Stimulated activated CD4-positive, alpha-beta T cell treated with anti-CD3 and anti-CD28 coated beads, TNF-alpha, amount 100 ng/mL, for 24 hours (primary cell): ENCODE measurements at places on chromosomes 11 and 22.

DNA sequence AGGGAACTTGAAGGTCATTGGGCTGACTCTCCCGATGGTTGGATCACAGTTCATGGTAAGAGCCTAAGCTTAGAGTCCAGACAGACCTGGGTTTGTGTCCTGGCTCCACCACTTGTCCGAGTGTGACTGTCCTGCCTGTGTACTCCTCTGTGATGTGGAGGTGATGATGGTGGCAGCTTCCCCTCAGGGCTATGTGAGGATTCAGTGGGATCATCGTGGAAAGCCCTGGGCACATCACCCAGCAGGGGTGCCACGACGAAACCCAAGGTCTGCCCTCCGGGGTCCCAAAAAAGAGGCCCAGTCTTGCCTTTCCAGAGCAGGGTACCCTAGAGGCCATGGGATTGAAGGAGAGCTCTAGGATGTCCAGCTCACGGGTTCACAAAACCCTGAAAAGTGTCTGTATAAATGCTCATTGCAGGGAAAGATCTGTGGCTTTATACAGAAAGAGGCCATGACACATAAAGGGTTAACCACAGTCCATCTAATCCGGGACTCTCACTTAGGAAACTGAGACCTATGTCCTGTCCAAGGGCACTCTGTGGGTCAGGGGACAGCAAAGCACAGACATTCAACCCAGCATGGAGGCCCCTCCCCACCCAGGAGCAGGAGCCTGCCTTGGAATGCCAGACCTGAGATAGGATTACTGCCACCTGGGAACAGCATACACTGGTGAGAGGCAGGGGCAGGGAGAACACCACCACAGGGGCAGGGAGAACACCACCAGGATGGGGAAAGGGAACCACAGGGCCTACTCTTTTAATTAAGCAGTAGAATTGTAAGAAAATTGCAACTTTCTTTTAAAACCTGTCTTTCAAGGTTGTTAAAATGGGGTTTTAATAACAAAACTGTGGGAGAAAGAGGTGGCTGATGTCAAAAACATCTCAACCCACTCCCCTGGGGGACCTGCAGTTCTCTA lies 51.3 kb downstream of the IGLL5 start:
- DNase-seq, result no peak

DNA sequence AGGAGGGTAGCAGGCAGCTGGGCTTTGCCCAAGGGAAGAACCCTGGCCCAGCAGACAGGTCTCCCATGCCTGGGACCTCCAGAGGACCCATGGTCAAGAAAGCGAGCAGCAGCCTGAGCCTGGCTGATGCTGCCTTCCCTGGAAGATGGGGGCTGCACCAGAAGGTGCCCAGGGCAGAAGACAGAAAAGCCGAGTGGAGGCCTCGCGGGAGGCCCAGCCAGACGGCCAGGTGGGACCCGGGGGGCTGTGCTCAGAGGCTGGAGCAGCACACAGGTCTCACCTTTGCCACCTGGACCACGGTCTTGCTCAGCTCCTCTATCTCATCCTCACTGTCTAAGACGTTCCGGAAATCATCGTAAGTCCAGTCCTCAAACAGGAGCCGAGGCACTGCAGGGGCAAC lies 10.9 kb downstream of the CHID1 start:
- DNase-seq, result no peak

GRCh38 chr22:37157516-37158285 lies 8.0 kb upstream of the IL2RB start:
- DNase-seq, result no peak

DNA sequence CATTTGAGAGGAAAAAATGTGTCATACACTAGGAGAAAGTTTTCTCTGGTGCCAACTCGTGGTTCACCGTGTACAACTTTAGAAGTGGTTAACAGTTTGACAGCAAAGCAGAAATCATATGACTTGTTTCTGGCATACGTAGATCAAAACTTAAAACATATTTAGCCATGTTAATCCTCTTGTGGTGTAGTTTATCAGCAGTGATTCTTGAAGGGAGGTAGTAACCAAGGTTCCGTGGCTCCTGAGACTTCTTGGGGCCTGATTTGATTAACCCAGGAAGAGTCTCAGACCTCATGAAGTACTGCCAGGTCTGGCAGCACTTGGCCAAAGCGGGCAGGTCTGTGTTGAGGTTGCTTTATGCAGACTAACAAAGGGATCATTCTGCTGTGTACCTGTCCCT lies 40.5 kb downstream of the SREBF2 start:
- DNase-seq, result no peak

- DNase-seq, result no peak
Observed at GRCh38 chr11:1146365-1146764, 11.4 kb upstream of the MUC5AC start.

DNA sequence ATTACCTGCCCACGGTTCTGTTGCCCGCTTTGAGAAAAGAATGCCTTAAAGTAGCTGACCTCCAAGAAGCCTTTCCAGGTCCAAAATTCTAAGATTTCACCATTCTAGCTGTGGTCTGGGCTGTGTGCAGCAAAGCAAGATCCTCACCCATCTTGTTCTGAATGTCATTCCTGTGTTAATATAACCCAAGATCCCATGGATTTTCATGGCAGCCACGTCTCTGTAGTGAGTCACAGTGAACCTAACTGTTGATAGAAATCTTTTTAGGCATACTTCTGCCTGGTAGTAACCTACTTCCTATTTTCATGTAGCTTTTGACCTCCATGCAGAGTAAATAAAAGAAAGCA lies 210.0 kb downstream of the NAV2 start:
- no peak for DNase-seq

- DNase-seq, result no peak
Observed at GRCh38 chr11:12409621-12410005, 32.2 kb downstream of the PARVA start.

- DNase-seq, result no peak
Observed at GRCh38 chr11:46279126-46280099, 2.0 kb downstream of the CREB3L1 start.

GRCh38 chr11:126862664-126863243 lies 137.8 kb downstream of the KIRREL3 start:
- DNase-seq, result no peak

DNA sequence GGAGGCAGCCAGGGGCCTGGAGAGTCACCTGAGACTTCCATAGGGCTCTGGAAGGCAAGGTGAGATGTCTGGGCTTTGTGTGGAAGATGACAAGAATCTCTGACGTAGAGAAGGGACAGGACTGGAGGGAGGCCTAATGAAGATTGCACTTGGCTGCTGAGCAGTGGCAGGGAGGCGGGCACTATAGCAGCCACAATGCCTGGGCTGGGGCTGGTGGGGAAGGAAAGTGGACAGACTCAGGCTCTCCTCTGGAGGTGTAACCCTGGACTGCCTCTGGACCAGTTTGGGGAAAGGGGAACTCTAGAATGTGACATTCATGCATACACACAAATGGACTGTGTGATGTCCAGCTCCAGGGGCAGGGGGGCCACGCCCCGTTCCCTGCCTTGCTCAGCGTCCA lies 34.3 kb upstream of the CYP2D6 start:
- no peak for DNase-seq

- DNase-seq, result no peak
Observed at GRCh38 chr11:1390569-1391164, 933 bp downstream of the BRSK2 start.

DNA sequence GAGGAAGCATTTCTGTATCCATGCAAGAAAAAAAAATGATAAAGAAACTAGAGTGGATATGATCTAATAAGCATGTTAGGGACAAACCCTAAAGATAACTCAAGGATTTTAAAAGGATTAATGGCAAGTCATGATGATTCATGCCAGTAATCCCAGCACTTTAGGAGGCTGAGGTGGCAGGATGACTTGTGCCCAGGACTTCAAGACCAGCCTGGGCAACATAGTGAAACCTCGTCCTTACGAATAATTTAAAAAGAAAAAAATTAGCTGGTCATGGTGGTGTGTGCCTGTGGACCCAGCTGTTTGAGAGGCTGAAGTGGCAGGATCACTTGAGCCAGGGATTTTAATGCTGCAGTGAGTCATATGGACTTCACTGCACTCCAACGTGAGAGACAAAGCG lies 145.5 kb upstream of the BLID start:
- no peak for DNase-seq

DNA sequence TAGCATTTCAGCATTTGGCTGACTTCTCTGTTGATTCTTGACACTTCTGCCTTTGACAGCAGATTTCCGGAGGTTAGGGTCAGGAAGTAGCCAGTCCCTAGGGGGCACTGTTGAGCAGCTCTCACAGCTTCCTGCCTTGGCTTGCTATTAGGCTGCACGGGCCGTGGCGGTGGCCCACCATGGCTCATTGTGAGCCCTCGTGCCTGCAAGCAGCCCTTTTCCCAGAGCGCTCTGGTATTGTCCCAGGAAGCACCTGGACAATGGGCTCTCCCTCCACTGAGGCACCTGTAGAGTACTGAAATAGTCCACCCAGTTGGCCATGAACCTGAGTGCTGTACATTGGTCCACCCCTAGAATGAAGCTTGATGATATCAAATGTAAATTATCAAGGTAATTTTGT lies 100.2 kb upstream of the GAL start:
- DNase-seq, result peak; percentile 59

GRCh38 chr22:36549033-36549432 lies 20.1 kb upstream of the EIF3D start:
- no peak for DNase-seq

DNA sequence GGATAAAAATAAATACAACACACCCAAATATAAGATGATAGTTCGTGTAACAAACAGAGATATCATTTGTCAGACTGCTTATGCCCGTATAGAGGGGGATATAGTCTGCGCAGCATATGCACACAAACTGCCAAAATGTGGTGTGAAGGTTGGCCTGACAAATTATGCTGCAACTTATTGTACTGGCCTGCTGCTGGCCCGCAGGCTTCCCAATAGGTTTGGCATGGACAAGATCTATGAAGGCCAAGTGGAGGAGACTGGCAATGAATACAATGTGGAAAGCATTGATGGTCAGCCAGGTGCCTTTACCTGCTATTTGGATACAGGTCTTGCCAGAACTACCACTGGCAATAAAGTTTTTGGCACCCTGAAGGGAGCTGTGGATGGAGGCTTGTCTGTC lies 4.9 kb downstream of the IFT46 start:
- DNase-seq, result no peak

- DNase-seq, result no peak
Observed at GRCh38 chr22:23218867-23219251, 38.5 kb downstream of the BCR start.

GRCh38 chr11:109033627-109034338 lies 368.9 kb downstream of the DDX10 start:
- DNase-seq, result no peak

- DNase-seq, result no peak
Observed at GRCh38 chr11:6438979-6439571, 1.7 kb downstream of the HPX start.

- DNase-seq, result no peak
Observed at GRCh38 chr11:78331711-78332110, 85.9 kb downstream of the GAB2 start.

GRCh38 chr11:117795638-117796455 lies 1.2 kb downstream of the DSCAML1 start:
- no peak for DNase-seq

DNA sequence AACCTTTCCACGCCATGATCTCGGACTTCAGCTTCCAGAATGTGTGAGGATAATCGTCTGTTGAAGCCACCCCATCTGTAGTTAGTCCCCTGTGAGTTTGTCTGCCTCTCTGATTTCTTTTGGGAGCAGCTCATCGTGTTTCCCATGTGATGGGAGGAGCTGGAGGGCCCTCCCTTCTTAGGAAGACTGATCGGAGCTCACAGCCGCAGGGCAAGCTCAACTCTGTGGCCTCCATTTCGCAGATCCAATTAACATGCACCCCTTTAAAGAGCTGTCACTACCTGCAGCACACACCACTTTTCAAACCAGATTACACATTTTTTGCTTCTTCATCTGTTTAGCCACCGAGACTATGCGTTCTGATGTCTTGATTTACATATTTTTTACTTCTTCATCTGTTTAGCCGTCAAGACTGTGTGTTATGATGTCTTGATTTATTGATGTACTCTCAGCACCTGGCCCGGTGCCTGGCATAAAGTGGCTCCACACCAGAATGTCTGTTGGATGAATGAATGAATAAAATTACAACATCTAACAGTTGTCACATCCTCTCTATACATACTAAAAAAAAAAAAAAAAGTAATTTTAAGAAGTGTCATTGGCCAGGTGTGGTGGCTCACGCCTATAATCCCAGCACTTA lies 14.9 kb upstream of the PPFIA1 start:
- DNase-seq, result no peak

DNA sequence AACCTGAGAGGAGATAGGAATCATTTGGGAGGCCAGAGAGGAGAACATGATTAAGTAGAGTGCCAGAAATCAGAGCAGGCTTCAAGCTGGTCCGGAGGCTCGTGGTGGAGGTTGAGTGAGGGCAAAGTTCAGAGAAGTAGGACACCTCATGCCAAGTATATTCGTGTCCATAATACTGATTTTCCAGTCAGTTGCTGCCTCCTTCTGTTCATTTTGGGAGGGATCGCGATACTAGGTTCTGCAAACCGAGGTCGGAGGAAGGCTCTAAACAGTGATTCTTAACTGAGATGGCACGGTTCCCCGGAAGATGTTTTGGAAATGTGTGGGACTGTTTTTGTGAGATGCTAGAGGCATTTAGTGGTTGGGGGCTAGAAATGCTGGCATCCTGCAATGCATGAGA lies 13.6 kb upstream of the CD3E start:
- no peak for DNase-seq

- peak; percentile 82 for DNase-seq
Observed at GRCh38 chr22:39490135-39490798, 11.8 kb upstream of the MIEF1 start.

DNA sequence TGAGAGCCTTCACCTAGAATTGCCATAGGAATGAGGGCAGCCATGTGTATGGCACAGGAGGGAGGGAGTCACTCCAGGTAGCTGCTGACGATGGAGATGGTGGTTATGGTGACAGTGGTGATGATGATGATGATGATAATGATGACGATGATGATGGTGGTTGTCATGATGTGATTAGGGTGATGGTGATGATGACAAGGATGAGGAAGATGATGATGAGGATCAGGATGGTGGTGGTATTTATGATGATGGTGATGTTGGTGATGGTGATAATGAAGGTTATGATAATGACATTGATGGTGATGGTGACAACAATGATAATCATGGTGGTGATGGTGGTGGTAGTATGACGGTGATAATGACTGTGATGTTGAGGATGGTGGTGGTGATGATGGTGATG lies 1130.5 kb downstream of the BRD1 start:
- DNase-seq, result no peak

DNA sequence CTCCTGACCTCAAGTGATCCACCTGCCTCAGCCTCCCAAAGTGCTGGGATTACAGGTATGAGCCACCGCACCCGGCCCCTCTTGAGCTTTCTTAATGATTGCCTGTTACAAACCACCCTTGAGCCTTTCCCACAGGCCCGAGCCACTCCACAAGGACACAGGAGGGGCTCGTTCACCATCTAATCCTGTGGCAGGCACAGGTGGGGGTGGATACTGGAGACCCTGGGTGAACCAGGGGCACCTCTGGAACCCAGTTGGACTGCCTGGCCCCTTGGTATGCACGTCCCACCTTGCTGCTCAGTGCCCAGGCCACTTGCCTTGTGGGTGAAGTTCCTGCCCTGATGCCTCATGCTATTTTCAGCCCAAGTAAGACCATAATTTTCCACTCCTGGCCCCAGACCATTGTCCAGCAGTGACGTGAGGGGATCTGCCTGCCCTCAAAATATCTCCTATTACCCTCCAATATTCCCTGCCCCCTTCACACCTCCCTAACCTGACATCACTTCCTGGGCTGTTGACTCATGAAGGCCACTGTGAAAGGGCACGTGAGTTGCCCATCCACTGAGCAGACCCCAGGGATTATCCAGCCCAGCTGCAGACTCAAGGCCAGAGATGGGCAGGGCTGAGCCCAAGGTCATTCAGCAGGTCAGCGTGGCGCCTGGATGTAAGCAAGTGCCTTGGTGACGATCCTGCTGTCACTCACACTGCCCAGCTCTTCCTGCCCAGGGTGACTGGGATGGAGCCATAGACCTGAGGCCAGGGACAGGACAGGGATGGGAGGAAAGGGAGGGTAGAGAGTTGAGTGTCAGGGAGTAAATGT lies 19.6 kb downstream of the P2RY2 start:
- no peak for DNase-seq
